ENCODE measurements at places on chromosomes 16 and 17. TPM values are rescaled to one million over a fixed set of nuclear protein-coding genes. Genes with fewer than 3 reads are reported as not detected.

DNA sequence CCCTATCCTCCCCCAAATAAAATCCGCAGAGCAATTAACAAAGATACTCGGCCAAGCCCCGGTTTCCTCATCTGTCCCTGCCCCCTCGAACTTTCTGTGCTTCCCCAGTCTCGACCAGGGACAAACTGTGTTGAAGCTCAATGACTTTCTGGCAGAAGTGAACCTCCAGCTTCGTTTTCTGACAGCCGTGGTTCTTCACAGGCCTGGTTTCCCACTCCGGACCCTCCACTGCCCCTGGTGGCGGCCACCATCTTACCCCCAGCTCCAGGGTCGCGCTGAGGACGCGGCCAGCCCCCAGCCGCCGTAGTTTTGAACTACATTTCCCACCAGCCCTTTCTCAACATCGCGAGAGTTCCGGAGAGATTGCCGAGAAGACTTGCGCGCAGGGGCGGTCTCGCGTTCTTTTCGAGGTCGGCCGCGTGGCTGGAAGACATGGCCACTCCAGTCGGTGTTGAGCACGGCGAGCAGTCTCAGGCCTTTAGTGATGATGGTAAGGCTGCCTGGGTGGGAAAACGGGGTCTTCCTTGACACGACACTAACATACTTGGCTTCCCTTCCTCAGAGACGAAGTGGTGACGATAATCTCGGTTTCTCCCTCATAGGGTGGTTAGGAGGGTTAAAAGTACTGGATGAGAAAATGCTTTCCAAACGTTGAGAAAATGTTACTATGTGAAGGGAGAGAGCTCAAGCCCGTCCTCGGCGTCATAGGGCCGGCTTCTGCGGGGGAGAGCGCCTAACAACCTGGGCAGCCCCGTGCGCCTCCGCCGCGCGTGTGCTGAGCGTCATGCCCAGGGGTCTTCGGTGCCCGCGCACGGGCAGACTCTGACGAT lies 17.7 kb downstream of the PRCD start:
- peak overlapping the region; percentile 99 for H3K27ac ChIP-seq
- no peaks in the 10 kb centered on the region for H3K27me3 ChIP-seq
- peak overlapping the region; percentile 94 for H3K4me3 ChIP-seq
- H3K4me1 ChIP-seq: peaks cover 69% of the 10 kb centered on the region
- peak; percentile 94 for DNase-seq

GRCh38 chr17:1202291-1202690 lies 22.5 kb upstream of the ABR start:
- no peaks in the 10 kb centered on the region for H3K36me3 ChIP-seq
- H3K4me3 ChIP-seq: peak overlapping the region; percentile 82
- H3K4me1 ChIP-seq: peaks cover 36% of the 10 kb centered on the region
- peak overlapping the region; percentile 70 for H3K27ac ChIP-seq

GRCh38 chr17:41396340-41396739 lies 1.1 kb downstream of the KRT31 start:
- H3K4me3 ChIP-seq: no peak overlapping the region
- no peak overlapping the region for H3K27ac ChIP-seq
- peak; percentile 32 for DNase-seq
- H3K4me1 ChIP-seq: no peaks in the 10 kb centered on the region

GRCh38 chr17:45170931-45171337 lies 9.3 kb downstream of the HEXIM2 start:
- peaks cover 22% of the 10 kb centered on the region for H3K4me1 ChIP-seq
- H3K4me3 ChIP-seq: peak overlapping the region; percentile 60
- H3K36me3 ChIP-seq: no peaks in the 10 kb centered on the region
- H3K27me3 ChIP-seq: no peaks in the 10 kb centered on the region
- peak overlapping the region; percentile 99 for H3K27ac ChIP-seq

GRCh38 chr16:4625560-4626159 lies 1.0 kb downstream of the MGRN1 start:
- H3K27ac ChIP-seq: peak overlapping the region; percentile 99
- H3K4me1 ChIP-seq: peaks cover 30% of the 10 kb centered on the region
- H3K27me3 ChIP-seq: no peaks in the 10 kb centered on the region
- DNase-seq: no peak

- no peak for DNase-seq
- H3K4me1 ChIP-seq: no peaks in the 10 kb centered on the region
- H3K36me3 ChIP-seq: no peaks in the 10 kb centered on the region
- H3K4me3 ChIP-seq: no peak overlapping the region
- H3K27me3 ChIP-seq: peaks cover 12% of the 10 kb centered on the region
- H3K27ac ChIP-seq: no peak overlapping the region
These were observed 192.3 kb upstream of the FOXF1 start for GRCh38 chr16:86317813-86318650.

DNA sequence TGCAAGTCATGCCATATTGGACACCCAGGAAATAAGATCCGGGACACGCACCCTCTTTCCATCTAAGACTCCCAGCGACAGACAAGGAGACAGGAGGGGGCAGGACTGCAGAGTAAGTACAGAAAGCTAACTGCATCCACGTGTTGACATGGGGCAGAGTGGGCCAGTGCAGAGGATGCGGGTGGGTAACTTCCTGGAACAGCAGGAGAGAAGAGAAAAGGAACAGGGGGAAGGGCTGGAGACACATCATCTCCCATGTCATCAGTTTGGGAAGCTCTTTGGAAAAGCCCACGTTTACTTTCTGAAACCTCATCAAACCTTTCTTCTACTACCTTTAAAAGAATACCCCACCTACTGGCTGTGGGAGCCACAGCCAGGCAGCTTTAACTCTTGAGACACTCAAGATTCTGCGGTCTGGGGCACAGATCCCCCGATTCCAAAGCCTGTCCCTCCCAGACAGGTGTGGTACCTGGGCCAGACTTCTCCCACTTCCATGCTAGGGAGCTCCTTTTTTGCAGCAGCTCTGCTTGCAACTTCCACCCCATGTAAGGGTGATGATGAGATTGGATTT lies 273.5 kb upstream of the RPL38 start:
- H3K4me3 ChIP-seq: no peak overlapping the region
- H3K36me3 ChIP-seq: peaks cover 14% of the 10 kb centered on the region
- H3K27ac ChIP-seq: no peak overlapping the region
- DNase-seq: no peak

FBXO39 gene
- 0.55 TPM for total RNA-seq

HSD11B2 gene
- total RNA-seq: not detected

HBQ1 gene
- total RNA-seq: not detected

PTX4 gene
- total RNA-seq: 0.39 TPM

Measured in natural killer cell treated with Interleukin-12 subunit alpha and Interleukin-12 subunit beta and Interleukin-15 and Interleukin-18, amount 100 ng/mL, for 72 hours (primary cell).